ENCODE measurements at places on chromosomes 3 and 15.
A peak's percentile ranks its signal among the peaks of the same experiment; 100 is the strongest.

GRCh38 chr15:73375012-73375411 is 6.3 kb upstream of the HCN4 start:
- no peak for DNase-seq

DNA sequence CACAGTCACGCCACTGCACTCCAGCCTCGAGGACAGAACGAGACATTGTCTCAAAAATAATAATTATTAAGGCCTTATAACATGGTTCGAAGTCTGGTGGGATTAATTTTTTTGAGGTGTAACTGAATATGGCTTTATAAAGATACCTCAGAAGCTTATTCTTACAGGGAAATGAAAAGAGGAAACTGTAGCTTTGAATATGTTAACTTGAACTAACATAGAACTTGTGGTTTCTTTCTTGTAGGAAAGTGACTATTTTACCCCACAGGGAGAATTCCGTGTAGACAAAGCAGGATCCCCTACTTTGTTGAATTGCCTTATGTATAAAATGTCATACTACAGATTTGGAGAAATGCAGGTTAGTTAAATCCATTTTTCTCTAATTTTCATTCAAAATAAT is 96.3 kb downstream of the STT3B start:
- DNase-seq: no peak

DNA sequence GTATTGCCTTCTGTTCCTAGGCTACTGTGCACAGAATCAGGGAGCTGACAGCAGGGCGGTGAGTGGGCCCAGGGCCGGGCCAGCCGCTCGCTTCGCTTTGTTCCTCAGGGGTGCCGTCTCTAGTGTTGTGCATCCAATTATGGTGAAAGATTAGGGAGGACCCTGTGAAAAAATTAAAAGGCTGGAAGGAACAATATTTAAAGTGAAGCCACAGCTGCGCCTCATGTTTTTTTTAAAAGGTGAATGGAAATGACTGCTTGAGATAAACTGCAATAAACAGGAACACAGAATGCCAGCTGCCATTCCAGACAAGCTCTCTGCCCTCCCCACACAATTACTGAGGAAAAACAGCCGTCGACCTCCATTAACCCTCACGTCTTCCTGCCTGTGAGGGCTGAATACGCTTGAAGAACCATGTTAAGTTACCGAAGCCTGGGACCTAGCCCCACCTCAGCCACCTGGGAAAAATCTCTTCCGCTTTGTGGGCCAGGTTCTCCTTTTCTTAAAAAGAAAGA is 132.0 kb upstream of the IL12A start:
- DNase-seq: no peak

DNA sequence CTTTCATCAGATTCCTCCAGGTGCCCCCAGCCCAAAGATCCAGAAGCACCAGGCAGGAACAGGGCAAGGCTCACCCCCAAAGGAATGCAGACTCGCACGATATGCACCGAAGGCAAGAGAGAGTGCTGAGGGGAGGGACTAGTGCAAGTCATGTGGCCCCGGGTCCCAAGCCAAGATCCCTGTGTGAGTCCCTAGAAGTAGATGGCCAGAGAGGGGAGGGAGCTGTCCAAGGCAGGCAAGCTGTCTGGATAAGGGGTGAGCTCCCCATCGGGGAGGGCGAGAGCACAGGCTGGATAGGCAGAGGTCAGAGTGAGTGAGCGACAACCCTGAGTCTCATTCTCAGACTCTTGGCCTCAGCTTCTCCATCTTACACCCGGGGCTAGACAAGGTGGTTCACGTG is 171.5 kb upstream of the LINGO1 start:
- DNase-seq: no peak

DNA sequence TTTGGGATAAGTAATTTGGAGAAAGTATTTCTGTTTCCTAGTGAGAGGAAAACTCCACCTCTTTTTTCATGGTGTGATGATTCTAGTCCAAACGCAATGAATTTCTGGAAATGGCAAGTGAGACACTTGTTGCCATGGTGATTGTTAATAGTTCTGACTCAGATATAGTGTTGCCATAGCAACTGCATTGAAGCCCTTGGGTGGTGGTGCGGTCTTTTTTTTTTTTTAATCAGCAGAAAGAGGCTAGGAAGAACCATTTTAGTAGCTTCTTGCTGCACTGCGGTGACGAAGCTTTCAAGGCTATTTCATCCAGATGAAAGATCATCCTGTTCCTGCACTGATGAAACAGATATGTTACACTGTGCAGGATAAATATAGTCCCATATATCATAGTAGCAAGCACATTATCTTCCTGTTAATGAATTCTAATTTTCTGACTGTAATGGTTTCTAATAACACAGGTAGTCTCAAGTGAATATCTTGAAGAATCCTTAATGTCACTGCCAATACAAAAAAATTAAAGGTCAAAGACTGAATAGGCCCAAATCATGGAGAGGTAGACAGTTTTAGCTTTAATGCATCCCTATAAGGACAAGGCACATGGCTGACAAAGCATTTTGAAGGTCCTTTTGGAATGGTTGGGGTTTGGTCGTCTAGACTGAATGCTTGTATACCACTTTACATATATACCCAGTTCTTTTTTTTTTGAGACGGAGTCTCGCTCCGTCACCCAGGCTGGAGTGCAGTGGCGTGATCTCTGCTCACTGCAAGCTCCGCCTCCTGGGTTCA is 125.1 kb upstream of the ZBTB20 start:
- no peak for DNase-seq

GRCh38 chr15:38608682-38609081 is 44.1 kb upstream of the RASGRP1 start:
- DNase-seq: no peak

DNA sequence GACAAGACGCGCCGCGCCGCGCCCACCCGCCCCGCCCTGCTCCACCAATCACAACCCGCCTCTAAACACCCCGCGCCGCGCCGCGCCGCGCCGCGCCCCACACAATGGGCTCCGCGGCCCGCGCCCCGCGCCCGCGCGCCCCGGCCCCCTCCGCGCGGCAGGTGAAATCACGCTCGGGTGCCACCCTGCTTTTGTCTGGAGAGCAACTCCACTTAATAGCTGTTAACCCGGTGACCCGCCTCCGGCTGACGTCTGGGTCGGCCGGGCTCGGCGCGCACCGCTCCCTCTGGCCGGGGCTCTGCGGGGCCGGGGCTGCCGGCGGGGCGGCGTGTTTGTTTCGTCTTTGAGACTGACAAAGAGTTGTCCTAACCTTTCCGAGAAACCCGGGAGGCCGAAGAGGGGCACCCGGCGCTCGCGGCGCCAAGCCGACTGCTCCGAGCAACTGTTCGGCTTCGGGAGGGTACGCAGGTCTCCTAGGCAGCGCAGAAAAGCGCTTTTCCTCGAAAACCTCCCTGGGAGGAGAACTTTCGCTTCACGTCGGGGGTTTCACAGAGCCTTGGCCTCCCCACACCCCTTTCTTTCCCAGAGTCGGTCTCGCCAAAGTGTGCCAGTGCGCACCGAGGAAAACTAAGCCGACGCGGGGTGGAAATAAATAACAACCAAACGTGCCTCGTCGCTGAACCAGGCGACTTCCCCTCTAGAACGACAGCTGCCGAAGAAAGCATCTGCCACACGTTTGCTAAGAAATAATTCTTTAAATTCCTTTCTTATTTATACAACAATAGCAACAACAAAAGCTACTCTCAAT is 518.4 kb downstream of the FOXP1 start:
- DNase-seq: peak; percentile 66

GRCh38 chr3:42961633-42962032 is 17.5 kb upstream of the GASK1A start:
- DNase-seq: no peak

DNA sequence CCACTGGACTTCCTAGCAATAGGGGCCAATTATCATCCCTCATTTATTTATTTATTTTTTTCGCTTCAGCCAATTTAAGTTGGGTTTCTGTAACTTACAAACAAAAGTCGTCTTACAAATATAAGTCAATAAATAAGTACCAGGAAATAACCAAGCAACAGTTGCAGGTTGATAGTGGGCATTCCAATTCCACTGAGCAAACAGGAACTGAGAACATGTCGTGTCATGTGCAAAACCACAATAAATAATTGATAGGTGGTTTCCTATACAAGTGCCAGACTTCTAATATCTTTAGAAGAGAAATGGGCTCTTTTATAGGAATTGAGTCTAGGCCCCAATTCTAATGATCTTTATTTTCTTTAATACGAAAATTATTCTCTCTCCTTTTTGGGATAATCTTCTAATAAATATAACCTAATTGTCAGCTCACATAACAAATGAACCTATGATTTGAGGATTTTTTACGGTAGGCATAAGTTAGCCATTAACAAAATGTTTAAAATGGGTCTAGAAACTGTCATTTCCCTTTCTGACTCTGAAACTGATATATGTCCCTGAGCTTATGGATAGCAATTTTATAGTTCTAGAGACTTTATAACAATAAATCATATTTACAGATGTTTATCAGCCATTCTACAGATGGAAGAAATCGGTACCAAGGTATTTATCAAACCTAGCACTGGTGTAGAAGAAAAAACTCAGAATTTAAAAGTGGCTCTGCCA is 571.8 kb downstream of the FOXP1 start:
- no peak for DNase-seq

GRCh38 chr3:66809595-66809958 is 188.5 kb upstream of the KBTBD8 start:
- DNase-seq: no peak

GRCh38 chr3:27713435-27714145 is 8.5 kb downstream of the EOMES start:
- no peak for DNase-seq

DNA sequence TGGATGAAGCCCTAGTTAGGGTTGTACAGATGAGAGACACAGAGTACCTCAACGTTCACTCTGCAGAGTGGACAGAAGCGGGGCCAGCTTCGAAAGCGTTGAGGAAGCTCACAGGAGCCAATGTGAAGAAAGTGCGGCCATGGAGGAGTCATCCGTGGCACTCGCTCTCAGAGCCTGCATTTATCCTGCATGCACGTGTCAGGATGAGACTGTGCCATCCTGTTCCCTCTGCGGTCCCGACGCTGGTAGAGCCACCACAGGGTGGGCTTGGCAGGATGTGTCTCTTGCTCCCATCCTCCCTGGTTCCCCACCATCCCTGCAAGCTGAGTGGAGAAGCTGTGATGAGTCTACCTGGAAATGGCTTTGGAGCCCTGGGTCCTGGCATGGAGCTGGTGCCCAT is 39.3 kb downstream of the KLHL25 start:
- DNase-seq: no peak

Measured in T-helper 22 cell (primary cell).